Renal pelvis (tissue), 12 donors: ENCODE measurements at places on chromosomes 7 and 10.

DNA sequence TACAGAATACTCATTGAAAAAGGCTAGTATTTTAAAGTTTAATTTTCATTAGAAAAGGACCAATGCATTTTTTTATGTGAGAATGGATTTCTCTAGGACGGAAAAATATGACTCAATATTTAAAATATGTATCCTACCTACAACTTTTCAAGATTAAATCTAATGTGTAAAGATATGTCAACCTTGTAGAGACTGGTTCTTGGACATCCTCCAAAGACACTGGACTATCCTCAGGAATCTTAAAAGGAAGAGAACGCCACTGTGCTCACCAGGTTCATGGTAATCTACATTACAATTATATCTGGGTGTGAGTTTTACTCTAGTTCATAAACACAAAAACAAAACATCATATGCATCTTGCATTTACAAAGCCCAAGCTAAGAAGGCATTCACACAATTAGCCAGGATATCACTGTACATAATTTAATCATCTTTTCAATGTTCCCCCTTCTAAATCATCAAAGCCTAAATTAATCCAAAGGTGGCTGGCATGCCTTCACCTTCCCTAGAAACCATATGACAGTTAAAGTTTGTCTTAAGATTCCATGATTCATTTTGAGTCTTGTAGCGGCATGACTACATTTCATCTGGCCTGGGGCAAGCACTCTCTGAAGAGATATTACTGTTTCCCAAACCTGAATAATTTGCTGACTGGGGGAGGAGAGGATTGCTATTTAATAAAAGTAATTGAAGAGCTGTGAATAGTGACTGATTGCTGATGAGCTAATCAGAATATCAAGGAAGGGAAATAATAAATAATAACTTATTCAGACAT is 12.0 kb downstream of the SGCE start:
- no peak for DNase-seq

GRCh38 chr10:68501691-68502090 is 25.6 kb downstream of the SLC25A16 start:
- DNase-seq = no peak

DNA sequence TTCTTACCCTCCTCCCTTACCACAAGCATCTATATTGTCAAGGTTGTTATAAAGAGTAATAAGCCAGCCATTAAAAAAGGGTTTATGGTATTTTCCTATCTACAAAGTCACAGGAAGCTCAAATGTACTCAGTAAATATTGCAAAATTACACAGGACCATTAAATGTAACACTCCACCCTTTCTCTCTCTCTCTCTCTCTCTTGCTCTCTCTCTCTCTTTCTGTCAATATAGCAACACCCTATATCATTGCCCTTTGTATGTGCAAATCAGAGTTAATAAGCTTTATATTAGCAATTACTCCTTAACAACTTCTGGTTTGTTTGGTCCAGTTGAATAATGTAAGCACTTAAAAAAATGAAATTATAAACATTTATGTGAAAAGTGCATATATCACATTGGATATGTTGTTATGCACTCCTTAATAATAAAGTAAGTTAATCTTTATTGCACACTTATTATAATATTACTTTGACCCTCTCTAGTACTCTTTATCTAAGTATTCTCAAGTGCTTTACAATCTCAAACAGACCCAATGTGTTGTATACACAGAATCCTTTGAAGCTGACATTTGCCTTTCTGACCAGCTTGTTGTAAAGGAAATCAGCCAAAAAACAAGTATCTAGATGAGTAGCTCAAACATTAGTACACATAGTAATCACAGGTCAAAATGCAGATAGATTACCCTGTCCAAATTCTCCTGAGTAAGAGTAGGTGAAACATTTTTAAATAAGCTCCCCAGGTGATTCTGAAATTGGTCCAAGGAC is 93.2 kb downstream of the CFTR start:
- no peak for DNase-seq

- DNase-seq = no peak
Observed at GRCh38 chr7:32506266-32507054, 11.2 kb downstream of the AVL9 start.

DNA sequence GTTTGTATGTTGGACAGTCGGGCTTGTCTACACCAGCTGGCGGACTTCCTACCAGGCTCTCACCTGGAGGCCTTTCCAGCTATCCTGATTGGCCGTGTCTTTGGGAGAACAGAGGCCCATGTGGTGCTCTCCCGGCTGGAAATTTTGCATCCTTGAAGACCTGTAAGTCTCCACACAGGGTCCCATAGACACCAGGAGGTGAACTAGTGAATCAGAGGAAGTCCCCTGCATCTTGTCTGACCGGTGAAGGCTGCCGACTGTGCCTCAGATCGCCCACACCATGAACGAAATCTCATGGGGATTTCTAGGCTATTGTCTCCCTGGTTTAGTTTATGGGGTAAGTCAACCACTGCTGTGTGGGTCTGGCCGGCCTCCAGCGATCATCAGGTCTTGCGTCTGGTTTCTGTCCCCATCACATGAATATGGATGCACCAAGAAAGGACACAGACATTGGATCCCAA is 108.4 kb upstream of the LYZL2 start:
- no peak for DNase-seq
